ENCODE measurements at places on chromosomes 12 and 14.

GRCh38 chr12:71558445-71558844, 105.2 kb downstream of the ZFC3H1 start:
- no peak for DNase-seq

- no peak for DNase-seq
Measured at GRCh38 chr14:55116246-55117030, 12.6 kb upstream of the LGALS3 start.

DNA sequence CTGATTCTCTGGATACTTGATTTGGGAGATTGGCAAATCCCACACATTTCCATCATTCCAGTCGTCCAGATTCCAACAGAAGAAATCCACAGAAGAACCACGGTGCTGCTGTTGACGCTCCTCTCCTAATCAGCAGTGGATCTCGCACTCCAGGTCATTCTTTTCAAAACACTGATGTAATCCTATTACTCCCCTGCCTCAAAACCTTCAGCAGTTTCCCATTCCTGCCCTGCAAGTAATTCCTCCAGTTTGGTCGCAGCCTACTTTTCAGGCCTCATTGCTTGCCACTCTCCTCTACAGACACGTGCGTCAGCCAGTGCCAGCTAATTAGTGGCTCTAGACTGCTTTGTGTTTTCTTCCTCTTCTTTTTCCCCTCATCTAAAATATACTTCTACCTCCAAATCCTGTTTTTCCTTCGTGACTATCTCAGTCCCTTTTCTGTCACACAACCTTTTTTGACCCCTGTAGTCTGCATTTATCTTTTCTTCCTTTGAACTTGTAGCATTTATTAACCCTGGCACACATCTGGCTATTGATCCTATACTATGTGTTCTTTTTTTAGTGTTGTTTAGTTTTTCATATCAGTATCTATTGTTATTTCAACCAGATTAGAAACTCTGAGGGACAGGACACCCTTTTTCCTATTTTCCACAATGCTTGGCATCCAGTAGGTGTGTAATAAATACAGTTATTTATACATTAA, 36.8 kb downstream of the PRORP start:
- DNase-seq, result peak; percentile 66

DNA sequence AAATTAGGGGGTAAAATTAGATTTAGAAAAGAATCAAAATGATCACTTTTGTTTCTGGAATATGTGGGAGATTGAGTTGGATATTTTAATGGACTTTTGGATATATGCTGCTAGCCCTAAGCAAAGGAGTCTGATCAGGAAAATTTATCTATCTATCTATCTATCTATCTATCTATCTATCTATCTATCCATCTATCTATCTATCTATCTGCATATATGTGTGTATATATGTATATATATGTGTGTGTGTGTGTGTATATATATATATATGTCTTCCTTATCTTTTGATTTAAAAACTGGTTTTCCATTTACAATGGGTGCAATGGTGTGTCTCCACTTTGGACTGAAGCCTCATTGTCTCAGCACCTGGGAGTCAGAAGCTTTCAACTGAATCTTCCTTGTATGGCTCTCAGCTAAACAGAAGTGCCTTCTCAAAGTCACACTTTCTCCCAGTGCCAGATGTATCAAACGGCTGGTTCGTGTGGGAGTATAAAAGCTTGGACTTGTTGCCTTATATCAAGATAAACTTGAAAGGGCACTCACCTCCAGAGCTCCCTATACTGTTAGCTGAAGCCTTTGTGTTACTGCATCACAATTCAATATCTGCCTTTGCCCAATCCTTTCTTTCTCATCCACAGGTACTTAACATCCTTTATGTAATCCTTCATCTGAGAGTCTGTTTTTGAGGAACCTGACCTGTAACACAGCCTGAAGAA, 31.6 kb upstream of the CD69 start:
- DNase-seq, result no peak

- no peak for DNase-seq
Measured at GRCh38 chr12:18446061-18446644, 184.8 kb downstream of the PIK3C2G start.
